Naive thymus-derived CD8-positive, alpha-beta T cell (primary cell): ENCODE measurements at places on chromosomes 5 and 9. TPM values are rescaled to one million over a fixed set of nuclear protein-coding genes. Genes with fewer than 3 reads are reported as not detected.

DNA sequence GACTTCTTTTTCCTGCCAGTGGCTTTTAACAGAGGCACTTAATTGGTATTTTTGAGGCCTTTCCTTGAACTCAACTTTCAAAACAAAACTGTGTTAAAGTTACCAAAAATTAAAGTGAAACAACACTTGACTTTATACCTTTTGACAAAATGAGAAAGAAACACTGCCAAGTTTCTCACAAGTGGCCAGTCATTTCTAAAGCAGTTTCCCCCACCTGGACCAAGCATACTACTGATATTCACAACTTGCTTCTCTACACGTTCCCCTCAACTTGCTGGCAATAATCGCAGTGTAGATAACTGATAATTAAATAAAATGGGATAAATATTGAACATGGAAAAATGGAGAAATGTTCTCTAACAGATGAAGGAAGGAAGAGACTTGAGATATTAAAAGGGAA, 135.7 kb downstream of the TLR4 start:
- DNase-seq: no peak

- no peak for DNase-seq
Observed at GRCh38 chr5:37876943-37877342, 37.1 kb upstream of the GDNF start.

- no peak for DNase-seq
Observed at GRCh38 chr5:1156033-1156753, 44.3 kb upstream of the SLC12A7 start.

DNA sequence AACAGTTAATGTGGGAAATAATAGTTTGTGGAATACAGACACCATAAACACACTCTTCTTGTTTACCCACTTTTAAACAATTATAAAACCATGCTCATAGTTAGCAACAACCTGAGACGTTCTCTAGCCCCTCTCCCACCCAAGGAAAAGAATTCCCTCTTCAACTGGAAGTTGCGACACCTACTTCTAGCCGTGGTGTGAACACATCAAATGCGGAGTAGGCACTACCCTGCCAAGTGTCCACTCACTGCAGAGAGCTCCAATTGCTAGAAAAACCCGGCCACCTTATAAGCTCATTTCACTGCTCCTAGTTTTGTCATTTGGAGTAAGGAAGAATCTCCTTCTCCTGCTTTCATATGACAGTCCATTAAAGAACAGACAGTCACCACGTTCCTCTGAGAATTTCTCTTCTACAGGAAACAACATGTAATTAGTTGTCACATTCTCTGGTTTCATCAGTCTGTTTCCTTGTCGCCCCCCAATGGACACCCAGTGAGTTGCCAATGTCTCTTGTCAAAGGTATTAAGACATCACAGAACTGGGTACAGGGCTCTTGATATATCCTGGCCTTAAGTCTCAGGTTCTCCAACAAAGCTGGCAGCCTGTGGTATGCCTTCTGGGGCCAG, 47.3 kb downstream of the PRLR start:
- DNase-seq: no peak

DNA sequence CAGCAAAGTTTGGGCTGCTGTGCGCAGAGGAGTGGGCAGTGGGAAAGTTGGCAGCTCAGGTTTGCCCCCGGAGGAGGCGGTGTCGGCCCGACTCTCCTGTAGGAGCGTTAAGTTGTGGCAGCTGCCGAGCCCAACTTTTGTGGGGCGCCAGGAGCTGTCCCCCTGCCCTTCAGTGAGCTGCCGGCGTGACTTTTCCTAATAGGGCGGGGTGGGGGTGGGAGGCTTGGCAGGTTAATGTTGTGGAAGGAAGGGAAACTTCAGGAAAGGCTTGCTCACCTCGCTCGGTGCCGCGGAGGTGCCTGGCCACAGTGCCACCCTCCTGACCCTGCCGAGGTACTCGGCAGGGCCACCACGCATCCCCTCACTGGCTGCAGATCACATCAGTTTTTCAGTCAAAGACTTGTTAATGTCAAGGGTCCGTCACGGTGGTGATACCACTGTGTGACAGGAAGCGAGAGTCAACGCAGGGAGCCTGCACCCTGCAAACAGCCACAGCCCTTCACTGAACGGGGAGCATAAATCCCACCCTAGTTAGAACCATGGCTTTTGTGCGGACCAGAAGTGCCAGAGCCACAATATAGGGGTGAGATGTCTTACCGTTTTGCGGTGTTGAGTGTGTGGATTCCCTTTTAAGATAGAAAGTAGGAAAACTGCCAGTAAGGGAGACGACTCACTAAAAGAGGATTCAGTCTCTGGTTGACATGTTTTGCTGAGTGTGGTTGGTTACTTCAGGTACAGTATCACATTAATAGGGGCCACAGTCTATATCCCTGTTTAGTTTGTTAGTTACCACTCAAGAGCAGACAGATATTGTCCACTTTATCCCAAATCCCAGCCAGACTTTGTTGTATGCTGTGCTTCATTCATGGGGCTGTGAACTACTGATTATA, 796 bp downstream of the LNPEP start:
- DNase-seq: peak; percentile 60

GRCh38 chr9:88065619-88066018, 72.7 kb downstream of the SPATA31C2 start:
- no peak for DNase-seq

- no peak for DNase-seq
Observed at GRCh38 chr5:17305017-17305416, 87.6 kb downstream of the BASP1 start.

DNA sequence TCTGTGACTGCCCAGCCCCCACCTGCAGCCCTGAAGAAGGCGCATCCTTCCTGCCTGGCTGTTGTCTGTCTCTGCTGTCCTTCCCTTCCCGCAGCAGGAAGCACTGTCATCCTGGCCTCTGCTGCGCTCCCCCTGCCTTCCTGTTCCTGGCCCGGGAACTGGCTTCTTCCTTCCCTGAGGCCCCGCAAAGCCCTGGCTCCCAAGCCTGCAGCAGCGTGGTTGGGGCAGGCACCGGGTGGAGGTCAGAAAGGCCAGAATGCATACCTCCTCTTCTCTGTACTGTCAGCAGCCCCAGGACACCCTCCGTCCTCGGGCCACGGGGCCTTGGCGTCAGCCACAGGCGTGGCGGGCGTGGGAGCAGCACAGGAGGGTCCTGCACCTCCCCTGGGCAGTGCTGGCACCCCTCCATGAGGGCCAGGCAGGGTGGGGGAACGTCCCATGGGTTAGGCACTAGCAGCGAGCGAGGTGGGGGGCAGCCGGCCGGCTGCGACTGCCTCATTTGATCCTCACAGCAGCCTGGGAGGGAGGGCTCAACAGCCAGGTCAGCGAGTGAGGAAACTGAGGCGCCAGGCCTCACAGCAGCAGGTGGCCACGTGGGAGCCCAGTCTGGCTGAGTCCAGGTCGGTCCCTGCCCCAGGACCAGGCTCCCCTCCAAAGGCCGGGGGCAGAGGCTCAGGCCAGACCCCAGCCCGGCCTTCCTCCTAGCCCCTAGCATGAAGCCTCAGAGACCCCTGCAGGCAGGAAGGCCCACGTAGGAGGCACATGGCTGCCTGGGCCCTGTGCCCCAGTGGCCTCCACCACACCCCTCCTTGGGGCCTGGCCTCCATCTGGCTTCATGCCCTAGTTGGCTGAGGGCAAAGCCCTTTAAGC, 9.4 kb downstream of the FLT4 start:
- DNase-seq: no peak

GRCh38 chr9:129596541-129597331, 24.2 kb downstream of the C9orf50 start:
- DNase-seq: no peak

DNA sequence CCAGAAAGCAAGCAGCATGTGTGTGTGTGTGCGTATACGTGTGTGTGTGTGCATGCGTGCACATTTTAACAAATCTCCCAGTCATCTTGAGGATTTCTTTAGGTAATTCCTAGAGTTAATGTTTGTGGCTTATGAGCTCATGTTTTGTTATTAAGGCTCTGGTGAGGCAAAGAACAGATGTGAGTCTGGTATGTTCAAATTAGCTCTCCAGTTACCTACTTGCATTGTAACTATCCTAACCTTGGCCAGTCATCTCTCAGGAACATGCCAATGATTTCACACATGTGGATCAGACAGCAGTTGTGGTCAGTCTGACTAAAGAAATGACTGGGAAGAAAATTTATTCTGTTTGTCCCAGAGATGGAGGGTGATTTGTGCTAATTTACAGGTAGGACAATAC, 163.1 kb downstream of the IZUMO3 start:
- DNase-seq: no peak

DNA sequence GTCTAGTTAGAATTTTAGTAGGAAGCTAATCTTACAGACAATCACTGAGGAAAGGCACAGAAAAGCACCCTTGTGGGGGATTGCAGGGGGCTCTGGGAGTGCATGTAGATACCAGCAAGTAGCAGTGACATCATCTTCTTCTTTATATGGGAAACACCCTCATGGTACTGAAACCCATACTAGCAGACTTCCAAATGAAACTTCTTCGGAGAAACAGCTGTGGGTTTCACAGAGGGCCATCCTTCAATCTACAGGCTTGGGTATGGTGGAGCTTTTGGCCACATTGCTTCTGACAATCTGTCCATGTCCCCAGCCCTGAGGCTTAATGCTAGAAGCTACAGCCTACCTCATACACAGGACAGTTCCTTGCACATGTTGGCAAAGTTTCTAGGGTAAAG, 165.2 kb upstream of the NFIB start:
- DNase-seq: no peak

- no peak for DNase-seq
Observed at GRCh38 chr5:50965654-50966375, 299.4 kb downstream of the PARP8 start.

DNA sequence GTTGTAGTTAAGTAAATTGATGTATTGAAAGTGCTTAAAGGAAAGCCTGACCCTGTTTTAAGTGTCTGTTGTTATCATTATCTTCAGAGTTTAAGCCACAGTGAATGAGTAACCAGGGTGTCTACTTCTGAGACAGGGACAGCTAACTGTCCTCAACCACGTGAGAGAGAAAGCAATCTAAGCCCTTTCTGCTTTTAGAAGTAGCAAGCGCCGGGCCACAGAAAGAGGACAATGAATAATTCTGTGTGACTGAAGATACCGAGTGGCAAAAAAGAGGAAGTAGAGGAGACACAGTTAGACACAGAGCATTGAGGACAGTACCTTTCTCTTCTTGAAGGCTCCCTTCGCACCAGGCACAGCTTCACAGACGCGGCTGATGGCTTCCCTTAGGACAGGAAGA, 86.3 kb downstream of the S1PR3 start:
- no peak for DNase-seq

DNA sequence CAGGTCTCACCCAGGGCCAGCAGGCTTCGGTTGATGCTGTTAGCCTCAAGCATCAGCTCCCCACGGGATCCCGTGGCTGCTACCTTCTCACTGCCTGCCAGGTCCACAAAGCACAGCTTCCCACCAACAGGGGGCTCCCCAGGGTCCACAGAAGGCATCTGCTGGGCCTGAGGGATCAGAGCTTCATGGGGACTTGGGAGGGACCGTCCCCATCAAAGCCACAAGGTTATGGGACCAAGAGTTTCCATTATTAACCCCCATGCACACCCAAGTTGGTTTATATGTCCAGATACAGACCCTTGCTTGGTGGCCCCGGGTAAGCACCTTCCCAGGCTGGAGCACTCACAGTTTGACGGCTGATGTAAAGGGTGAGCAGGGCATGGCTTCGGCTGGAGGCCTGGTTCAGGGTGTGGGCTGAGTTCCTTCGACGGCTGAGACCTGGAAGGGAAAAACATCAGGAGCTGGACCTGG, 3.0 kb downstream of the KIF12 start:
- no peak for DNase-seq

DNA sequence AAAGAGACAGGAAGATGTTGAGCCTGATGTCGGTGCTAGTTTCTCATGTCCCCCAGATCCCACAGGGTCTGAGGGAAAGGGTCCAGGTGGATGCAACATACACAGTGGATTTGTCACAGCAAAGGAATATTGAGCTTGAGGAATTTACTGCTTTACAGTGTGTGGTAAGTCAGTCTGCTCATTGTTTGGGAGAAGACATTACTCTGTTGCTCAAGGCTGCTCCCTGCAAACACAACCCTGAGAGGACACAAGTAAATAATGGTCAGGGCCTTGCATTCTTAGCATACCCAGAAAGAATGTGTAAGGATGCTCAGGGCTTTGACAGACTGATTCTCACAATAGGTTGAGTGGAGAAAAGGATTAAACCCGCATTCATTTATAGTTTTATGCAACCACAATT, 7.3 kb upstream of the MAN2A1 start:
- DNase-seq: no peak

DNA sequence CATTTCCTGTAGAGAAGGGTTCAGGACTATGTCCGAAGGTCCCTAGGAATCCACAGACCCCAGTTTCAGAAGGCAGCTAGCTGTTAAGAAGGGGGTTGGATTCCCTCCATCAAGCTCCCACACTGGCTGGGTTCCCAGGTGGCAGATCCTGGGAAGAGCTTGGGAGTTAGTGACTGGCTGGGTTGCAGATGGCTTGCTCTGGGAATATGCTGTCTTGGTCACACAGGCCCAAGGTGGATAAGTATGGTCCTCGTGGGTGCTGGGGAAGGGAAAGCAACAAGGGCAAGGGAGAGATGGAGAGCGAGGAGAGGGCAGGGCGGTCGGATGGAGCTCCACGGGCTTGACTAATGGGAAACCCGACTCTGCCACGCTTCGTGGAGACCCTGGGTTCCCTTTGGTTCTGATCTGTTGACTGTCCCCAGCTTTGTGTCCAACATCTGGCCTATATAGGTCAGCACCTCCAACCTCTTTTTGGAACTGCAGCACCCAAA, 17.4 kb downstream of the SH3PXD2B start:
- no peak for DNase-seq

DNA sequence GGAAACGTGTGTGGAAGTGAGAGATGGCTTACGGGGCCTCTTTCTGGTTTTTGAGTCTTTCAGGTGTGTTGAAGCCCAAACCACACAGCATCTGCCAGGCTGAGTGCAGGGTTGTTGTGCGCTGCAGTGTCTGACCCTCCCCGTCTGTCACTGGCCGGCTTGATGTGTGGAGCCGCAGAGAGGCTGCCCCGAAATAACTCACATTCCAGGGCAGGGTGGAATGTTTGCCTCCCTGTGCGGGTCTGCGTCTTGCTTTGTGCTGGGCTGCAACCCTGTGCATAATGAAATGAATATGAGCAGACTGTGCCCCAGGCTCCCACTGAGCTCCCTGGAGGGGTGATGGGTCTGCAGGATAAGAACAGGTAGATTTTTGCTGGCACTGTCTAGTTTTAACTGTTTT, 9.9 kb upstream of the PLEKHG4B start:
- no peak for DNase-seq

The TPPP gene
- 0.25 TPM for total RNA-seq

DNA sequence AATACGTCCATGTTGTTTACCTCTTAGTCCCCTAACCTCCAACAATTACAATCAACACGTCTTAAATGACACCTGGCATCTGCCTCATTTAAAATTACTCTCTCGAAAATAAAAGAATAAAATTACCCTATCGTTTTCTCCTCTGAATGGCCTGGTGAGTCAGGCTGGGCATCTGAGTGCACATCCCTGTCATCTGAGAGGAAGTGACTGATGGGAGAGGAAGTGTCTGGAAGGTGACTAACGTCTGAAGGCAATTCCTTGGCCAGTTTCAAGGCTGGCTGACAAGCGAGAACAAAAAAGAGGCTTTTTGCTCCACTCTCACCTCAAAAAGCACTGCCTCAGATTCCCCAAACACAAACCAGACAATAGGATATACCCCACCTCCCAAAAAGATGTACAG, 57.7 kb downstream of the MAPKAP1 start:
- DNase-seq: no peak

- DNase-seq: no peak
Observed at GRCh38 chr9:34716711-34717110, 6.8 kb upstream of the CCL21 start.

The C5orf63 gene
- 19.2 TPM for total RNA-seq
